ENCODE measurements at places on chromosomes 5 and 9.

DNA sequence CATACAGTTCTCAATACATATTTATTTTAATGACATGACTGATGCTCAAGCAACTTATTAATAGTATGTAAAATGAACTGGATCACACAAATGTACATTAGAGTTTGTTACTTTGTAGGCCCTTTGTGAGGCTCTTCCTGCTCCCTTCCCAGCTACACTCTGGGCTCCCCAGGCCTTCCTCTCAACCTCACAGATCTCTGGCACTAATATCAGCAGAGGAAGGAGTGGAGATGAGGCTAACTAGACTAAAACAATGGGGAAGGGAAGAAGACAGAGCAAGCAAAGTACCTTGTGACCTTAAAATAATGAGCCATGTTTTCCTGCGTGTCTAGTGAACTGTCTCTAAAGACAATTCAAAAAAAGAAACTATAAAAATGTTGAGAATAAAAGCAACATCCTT is 30.3 kb upstream of the TEK start:
- no peak for DNase-seq

- no peak for DNase-seq
Observed at GRCh38 chr9:73810585-73811215, 659.0 kb downstream of the ANXA1 start.

GRCh38 chr5:77232574-77233358 is 22.3 kb downstream of the PDE8B start:
- DNase-seq = no peak

GRCh38 chr5:5188376-5189050 is 48.4 kb downstream of the ADAMTS16 start:
- no peak for DNase-seq

DNA sequence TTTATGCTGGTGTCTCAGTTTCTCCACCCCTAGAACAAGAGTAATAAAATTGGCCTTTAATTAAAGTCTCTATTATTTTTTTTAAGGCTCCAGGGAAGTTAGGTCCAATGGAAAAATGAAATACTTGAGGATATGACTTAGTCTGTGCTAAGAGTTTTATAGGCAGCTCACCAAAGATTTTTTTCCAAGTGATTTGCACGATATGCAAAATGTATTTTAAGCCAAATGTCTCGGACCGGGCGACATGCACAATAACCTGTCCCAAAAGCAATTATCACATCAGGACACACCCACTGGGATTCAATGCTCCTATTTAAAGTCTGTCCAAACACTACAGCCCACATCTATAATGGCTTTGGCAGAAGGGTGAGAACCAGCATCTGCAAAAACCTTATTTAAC is 136.1 kb upstream of the ANKH start:
- no peak for DNase-seq

GRCh38 chr5:149435015-149435376 is 55.9 kb upstream of the IL17B start:
- DNase-seq = no peak

- no peak for DNase-seq
Observed at GRCh38 chr5:110900829-110901228, 162.0 kb downstream of the SLC25A46 start.

GRCh38 chr9:80158131-80158530 is 586.4 kb downstream of the TLE4 start:
- no peak for DNase-seq

DNA sequence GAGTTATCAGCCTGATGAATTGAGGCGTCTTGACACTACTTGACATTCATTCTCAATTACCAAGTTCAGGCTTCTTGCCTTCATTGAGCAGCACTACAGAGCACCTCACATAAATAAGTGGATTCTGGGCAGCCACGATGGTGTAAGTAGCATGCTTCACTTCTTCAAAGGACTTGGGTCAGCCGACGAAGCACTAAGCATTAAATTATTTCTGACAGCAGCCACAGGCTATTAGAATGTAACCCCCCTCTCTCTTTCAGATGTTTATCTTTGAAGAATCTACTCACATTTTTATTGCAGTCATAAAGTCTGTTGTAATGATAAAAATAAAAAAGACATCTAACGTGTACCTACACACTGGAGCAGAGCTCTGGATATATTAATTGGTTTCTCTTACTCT is 45.9 kb upstream of the VPS13A start:
- no peak for DNase-seq

DNA sequence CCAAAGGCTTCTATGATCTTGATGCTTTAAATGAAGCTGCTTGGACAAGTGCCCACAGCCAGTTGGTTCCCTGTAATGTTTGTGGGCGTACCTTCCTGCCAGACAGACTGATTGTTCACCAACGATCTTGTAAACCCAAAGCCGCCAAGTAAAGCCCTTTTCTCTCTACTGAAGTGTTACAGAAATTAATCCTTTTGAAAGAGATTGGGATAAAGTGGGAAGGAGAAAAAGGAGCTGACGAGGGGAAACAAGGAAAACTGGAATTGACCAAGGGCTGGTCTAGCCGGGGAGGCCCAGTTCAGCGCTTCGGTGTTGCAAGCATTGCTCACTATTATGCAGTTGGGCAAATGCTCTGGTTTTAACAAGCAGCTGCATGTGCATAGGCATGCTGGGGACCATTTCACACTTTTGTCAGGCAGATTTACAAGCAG is 53.2 kb downstream of the ZNF474 start:
- no peak for DNase-seq

- DNase-seq = no peak
Observed at GRCh38 chr5:137598399-137598798, 99.3 kb upstream of the SPOCK1 start.

DNA sequence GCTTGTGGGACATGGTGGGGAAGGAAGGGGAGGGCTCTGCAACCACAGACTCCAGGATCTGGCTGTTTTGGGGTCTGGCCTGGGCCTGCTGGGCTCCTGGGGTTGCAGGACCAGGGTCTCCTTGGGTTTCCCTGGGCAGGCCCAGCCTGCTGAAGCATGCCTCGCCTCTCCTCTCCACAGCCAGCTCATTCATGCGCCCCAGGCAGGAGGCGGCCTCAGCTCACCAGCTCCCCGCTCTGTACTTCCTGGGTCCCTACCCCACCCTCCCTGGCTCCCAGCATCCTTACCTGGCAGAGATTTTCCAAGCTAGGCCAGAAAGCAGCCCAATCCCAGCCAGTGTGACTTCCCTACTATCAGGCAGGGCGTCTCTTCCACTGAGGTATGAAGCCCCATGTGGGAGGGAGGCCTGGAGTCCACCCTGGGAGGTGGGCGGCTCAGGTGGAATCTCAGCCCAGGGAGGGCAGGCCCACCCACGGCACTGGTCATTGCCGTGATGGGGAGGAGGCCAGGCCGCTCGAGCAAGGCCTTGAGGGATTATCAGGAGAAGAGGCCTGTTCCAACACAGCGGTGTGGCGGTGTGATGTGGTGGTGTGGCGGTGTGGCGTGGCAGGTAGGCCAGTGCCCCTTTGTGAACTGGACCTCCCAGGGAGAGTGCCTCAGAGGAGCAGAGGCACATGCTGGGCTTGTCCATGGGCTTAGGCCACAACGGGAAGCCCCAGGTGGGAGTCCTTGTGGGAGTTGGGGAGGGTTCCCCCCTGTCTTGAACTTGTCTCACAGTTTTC is 103.4 kb downstream of the DAB2IP start:
- DNase-seq = no peak

- DNase-seq = no peak
Observed at GRCh38 chr5:65914641-65915196, 11.7 kb upstream of the ERBIN start.

GRCh38 chr5:143636931-143637528 is 174.9 kb upstream of the HMHB1 start:
- DNase-seq = no peak

- DNase-seq = no peak
Observed at GRCh38 chr9:124122321-124122720, 110.8 kb downstream of the LHX2 start.

DNA sequence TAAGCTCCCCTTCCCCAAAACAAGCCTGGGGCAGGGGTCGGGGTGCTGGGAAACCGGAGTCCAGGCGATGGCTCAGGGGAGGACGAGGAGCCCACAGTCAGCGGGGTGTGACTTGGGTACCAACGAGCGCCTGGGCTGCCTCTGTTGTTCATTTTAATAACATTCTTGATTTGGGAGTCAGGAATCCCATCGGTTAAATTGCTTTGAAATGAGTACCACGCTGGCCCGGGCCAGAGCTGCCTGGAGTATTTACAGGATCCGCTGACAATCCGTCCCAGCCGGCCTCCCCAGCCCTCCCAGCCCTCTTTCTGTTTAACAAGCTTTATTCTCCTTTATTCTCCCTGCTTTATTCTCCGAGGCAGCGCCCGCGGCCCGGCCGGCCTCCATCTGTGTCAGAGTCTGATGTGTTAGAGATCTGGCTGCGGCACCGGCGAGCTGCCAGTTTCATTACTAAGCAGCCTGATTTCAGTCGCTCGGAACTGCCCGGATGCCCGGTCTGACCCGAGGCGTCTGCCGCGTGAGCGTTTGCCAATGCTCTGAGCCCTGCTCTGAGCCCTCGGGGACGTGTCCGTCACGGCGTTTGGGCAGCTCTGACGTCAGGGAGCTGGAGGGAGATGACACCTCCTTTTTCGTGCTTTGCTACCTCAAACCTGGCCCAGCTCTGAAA is 16.5 kb upstream of the QRFP start:
- no peak for DNase-seq

DNA sequence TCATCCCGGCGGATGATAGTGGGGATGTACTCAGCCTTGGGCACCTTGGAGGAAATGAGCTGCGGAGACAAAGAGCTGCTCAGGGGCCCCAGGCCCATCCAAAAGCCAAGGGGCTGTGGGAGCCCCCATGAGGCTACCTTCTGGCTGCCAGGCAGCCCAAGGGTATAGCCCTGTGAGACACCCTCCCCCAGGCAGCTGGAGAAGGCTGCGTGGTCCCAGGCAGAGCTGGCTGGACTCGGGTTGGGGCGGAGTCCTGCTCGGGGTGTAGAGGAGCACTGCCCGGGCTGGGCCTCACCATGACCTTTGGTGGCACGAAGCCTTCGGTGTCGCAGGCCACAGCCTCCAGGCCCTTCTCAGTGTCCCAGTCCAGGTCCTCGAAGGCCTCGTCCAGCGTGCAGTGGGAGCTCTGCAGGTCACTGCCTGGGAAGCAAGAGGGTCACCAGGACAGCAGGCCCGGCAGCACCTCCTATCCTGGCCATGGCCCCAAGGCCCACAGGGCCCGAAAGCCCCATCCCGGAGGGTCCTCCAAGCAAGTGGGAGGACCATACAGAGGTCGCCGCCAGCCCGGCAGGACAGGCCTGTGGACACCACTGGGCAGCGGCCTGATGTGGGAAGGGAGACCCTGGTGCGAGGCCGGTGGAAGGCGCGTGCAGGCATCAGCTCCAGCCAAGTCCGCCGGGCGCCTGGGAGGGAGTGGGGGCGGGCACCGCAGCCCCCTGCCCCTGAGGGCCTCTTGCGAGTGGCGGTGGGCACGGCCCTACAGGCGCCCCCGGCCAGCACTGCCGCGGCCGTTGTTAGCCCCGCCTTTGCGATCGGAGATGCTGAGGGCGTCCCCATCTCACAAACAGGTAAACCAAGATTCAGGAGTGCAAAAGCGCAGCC is 6.1 kb downstream of the NSMF start:
- no peak for DNase-seq

DNA sequence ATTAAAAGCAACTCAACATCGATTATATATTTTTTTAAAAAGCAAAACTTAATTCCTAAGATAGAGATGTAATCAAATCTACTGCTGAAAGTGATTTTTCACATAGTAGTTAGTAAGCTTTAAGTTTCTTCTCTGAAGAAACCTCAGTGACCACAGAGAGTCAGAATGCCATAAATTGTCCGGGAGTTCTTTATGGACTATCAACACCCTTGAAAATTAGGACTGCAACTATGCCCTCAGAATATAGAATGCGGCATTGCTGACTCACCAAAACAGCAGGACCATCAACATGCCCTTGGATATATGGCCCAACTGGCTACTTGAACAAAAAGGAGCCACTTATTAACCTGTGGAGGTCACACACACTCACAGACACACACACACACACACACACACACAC is 228.9 kb upstream of the SNX2 start:
- DNase-seq = no peak

- DNase-seq = no peak
Observed at GRCh38 chr5:132473668-132474067, 16.9 kb downstream of the IRF1 start.

DNA sequence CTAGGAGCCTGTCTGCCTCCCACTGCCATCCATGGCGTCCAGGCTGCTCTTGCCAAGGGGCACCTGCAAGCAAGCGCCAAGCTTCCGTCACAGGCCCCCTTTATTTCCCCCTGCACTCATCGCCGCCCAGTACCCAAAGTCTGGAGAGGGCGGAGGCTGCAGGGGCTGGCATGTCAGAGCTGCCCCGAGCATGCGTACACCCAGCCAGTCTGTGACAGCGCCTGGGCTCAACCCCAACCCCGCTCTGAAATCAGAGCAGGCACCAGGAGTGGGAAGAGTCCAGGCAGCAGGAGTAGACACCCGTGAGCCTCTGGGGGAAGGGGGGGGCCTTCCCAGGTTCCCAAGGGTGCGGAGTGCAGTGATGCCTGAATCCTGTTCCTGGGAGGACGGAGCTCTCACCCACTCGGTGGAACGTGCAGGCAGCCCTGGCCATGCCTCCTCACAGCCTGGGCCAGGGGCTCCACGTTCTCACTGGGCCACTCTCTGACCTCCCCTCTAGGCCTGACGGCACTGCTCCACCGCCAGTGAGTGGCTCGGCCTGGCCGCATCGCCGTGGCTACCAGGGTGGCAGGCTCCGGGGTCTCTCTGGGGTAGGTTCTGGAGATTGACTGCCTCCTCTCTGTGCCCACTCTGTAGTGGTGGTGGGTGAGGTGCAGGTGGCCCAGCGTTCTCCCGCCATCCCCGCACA is 469.0 kb downstream of the CDH9 start:
- DNase-seq = no peak

- no peak for DNase-seq
Observed at GRCh38 chr5:180137401-180138213, 66.0 kb upstream of the RNF130 start.

DNA sequence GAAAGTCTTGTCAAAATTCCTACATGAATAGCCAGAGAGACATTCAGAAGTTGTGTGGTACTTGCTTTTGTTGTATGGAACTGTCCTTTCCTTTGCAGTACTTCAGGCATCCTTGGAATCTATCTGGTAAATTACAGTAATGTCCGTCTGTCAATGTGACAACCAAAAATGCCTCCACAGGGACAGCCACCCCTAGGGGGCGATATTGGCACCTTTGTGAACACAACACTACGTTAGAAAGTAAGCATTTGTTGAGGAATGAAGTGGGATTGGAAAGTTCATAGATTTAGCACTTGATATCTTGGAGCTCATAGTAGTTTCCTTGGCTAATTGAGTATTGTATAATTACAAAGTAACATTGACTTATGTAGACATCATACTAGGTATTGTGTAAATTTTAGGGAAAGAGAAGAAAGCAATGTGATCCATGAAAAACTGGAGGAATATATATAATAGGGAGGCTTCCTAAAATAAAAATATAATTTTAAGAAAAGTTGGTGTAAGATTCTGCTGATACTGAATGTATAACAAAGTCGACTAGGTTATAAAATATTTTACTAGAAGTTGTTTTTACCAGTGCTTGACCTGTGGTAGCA is 32.7 kb downstream of the TMEFF1 start:
- DNase-seq = peak; percentile 63

GRCh38 chr5:167916706-167917105 is 374.7 kb upstream of the WWC1 start:
- DNase-seq = no peak
